ENCODE measurements at places on chromosomes 4 and X. TPM values are rescaled to one million over a fixed set of nuclear protein-coding genes. Genes with fewer than 3 reads are reported as not detected.
A peak's percentile ranks its signal among the peaks of the same experiment; 100 is the strongest.

DNA sequence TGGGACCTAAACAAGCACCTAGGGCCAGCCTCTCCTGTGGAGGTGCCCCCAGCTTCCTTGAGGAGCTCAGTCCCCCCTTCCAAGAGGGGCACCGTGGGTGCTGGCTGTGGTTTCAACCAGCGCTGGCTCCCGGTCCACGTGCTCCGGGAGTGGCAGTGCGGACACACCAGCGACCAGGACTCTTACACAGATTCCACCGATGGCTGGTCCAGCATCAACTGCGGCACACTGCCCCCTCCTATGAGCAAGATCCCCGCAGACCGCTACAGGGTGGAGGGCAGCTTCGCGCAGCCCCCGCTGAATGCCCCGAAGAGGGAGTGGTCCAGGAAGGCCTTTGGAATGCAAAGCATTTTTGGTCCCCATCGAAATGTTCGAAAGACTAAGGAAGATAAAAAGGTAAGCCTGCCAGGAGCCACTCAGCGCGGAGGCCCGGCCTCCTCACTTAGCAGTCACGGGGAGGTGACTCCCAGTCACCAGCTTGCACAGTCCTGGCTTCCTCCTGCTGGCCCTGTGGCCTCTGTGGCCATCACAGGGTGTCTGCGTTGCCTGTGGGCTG, 24.9 kb downstream of the RGS12 start:
- DNase-seq, result no peak

GRCh38 chr4:176545872-176546271, 226.1 kb downstream of the SPCS3 start:
- DNase-seq, result no peak

Gene STK32B
- polyA plus RNA-seq, result 1.2 TPM

GRCh38 chr4:56689201-56689969, 8.3 kb upstream of the HOPX start:
- DNase-seq, result no peak

DNA sequence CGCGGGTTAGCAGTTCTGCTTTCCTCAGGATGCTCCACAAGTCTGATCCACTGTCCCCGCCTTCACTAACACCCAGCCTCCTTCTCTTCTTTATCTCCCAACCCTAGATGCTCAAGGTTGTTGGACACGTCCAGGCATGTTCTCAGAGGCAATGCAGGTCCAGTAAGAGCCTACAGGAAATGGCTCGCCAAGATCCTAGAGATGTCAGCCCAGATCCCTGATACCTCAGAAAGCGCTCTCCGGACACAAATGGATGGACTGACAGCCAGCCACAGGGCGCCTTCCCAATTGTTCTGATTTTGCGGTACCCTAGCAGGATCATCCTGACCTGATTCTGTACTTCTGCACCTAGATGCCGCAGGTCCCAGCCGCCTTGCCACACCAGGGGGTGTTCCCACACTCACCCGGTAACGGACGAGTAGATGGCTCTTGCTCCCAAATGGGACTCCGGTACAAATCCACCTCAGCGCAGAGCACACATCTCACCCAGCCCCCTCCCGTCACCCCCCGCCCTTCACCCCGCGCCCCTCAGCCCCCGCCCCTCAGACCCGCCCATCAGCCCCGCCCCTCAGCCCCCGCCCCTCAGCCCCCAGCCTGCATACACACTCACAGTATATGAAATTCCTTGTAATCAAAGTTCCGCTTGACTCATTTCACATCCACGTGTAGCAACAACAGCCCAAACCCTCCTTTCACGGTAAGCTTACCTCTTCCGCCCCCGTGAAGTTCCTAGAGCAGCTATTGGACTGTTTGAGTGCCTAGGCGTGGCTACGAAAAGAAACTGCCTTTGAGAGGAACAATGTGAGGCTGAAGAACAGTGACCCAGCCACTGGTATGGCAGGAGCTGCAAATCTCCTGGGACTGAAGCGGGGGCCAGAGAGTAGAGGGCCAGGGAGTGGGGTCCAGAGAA, at the start of gene EDA2R:
EDA2R (minus strand) TSS at position 488 of the 910 bp plus-strand sequence. CDS start 23,058 bp downstream, outside the sequence.
- no peak for DNase-seq

DNA sequence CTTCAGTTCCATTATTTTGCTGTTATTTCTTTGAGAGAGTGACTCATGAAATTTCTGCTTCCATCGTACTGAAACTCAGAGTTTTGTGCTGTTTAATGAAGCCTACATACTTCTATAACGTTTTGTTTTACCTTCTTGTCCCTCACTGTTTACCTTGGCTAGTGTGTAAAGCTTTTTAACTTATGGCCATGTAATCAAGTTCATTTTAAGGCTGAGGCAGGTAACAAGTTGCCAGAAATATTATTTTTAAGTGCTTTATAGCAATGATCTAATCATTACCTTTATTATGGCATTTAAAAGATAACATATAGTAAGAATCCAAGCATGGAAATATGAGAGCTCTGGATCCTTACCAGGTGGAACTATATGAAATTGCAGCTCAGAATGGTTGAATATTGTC, 102.3 kb upstream of the FAT1 start:
- DNase-seq, result no peak

DNA sequence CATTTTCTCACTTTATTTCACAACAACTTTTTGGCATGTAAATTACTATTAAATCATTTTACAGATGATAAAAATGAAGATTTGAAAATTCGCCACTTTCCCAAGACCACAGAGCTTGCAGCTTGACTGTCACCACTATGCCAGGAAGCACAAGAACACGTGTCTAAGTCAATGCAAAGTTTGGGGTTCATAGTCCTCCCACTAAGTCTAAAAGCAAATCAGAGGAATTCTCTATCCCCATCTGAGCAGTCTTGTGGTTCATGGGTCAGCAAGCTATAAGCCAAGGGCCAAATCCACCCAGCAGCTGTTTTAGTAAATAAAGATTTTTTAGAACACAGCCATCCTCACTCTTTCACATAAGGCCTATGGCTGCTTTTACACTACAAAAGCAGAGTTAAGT, 833.3 kb upstream of the INTU start:
- DNase-seq, result no peak

Gene CLDN22
- not detected for polyA plus RNA-seq

Gene RNF150
- not detected for polyA plus RNA-seq

Gene SLC10A3
- polyA plus RNA-seq, result 26.7 TPM

- no peak for DNase-seq
Measured at GRCh38 chr4:2179717-2180116, 62.2 kb downstream of the HAUS3 start.

GRCh38 chr4:82172186-82172585, 201.6 kb downstream of the HNRNPD start:
- DNase-seq, result no peak

DNA sequence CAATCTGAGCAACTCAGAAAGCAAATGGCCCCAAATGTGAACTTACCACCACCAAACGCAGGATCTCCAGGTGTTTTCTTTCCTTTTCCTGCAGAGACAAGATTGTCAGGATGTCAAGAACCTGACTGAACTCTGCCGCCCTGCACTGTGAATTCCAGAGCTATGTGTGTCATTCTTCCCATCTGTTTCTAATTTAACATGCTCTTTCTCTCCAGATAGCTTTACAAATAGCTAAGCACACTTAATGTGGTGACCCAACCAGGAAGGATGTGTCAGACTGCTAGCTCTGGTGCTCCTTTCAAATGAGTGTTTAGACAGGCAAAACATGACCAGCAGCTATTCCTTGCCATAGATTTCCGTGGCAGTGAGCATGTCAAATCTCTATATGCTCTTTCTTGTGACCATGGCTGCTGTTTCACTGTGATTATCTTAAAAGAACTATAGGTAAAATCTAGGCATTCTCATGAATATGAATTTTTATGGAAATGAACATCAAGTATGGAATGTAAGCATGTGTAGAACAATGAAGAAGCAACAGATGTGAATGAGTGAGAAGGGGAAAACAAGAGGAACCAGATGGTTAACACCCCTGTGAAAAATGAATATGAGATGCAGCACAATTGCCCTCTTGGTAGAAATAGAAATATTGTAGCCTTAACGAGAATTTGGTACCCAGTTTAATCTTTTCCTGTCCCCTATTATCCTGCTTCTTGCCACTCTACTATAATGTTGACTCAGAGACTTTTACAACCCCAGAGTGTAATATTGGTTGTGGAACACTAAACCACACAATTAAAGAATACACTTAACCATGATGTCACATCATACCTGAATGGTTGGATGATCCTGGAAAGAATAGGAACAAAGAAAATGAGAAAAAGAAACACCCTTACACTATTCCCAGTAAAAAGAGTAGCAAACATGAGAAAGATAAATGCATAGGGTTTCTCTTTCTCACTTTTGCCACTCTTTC, 247.8 kb upstream of the DKK2 start:
- DNase-seq, result no peak

GRCh38 chr4:6942238-6942800, 32.7 kb downstream of the TBC1D14 start:
- peak; percentile 83 for DNase-seq

DNA sequence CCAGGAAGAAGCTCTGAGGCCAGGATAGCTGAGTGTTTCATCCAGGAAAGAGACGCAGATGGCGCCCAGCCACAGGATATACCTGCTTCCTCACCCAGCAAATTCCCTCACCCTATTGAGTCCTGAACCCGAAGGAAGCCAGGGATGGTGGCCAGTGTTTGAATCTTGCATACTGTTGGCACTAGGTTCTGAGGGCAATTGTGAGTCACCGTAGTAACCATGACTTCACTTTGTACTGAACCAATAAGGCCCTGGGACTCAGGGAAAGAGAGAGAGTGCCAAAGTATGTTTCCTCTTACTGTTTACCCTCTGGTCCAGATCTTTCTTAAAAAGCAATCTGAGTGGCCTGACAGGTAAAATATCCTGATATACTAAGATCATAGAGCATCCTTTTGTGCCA, 25.6 kb upstream of the SMIM10L2A start:
- no peak for DNase-seq

- peak; percentile 99 for DNase-seq
Measured at GRCh38 chr4:7647600-7648543, 213.1 kb upstream of the PSAPL1 start.

DNA sequence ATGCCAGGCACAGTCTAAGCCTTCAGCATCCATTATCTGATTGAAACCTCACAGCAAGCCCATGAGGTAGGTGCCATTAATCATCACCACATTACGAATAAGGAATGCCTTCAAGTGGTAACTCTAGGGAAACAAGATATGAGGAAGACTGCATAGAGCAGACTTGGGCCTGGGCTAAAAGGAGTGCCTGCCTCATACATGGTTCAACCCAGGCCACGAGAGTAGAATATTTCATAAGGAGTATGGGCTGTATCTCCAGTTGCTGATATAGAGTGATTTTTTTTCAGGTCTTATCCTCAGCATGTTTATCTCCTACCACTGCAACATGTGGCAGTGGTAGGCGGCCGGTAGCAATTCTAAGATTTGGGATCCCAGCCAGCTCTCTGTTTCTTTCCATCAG, 51.7 kb downstream of the ATP11C start:
- no peak for DNase-seq

DNA sequence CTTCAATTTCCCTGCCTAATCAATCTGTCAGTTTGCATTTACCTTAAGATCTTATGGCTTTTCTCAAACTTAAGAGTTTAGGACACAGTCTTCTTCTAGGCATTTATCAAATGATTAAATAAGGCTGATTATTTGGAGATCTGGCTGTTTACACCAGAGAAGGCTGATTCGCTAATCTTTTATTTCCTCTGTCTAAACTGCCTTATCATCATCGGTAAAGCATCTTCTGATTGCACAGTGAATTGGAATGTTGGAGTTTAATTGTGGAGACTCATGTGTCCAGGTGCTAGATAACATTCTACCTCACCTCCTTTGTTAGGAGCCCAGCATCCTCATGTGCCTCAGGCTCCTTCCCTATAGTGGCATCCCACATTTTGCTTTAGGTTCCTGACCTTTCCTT, 100.3 kb upstream of the DDIT4L start:
- DNase-seq, result no peak

Gene DRP2
- polyA plus RNA-seq, result not detected

GRCh38 chr4:66688674-66689073, 856.6 kb downstream of the CENPC start:
- no peak for DNase-seq

Gene TEX13B
- polyA plus RNA-seq, result not detected

DNA sequence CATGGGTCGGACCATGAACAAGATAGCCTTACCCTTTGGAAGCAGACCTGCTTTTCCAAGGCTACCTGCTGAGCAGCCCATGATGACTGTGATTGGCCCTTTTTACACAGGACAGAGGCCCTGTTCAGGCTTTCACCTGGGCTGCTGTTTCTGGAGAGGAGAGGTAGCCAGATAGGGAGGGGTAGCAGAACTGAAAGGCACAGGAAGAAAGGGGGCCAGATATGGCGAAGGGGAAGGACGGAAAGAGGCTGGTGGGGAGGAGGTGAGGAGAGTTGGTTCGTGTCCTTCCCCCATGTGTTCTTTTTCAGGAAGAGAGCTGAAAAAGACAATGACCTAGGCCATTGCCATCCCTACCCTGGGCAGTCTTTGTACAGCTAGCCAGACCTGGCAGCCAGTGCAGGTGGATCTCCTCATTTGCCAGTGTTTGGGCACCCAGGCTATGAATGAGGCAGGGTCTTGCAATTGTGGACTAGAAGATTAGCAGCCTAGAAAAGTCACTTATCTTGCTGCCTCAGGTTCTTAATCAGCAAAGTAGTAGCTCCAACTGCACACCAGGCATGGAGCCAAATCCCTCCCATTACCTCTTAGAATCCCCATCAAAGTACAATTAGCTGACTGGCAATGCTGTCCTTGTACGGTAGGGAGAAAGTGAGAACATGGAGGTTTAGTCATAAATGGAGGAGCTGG, 139.6 kb downstream of the AMMECR1 start:
- no peak for DNase-seq

Gene MAGEA2B
- polyA plus RNA-seq, result not detected

GRCh38 chrX:72100051-72100755, 31.5 kb downstream of the RTL5 start:
- DNase-seq, result peak; percentile 83

DNA sequence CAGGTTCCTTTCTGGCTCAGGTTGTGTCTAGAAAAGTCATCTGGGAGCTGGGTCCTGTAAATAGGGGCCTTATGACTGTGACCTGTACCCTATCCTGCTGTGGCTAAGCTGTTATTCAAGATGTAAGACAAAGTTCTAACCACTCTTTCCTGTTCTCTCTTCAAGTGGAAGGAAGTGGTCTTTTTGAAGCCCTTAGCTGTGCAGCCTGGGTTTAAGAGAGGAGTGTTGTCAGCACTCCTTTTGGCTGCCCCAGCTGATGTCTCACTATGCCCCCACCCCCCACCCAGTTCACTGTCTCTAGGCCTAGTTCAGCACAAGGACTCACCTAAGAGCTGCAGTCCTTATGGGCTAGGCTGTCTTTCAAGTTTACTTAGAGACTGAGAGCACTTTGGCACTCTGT, 1069.5 kb downstream of the FAM133A start:
- no peak for DNase-seq

Gene ABCD1
- polyA plus RNA-seq, result 5.6 TPM

GRCh38 chr4:184347251-184348239, 126.8 kb downstream of the IRF2 start:
- peak; percentile 98 for DNase-seq

DNA sequence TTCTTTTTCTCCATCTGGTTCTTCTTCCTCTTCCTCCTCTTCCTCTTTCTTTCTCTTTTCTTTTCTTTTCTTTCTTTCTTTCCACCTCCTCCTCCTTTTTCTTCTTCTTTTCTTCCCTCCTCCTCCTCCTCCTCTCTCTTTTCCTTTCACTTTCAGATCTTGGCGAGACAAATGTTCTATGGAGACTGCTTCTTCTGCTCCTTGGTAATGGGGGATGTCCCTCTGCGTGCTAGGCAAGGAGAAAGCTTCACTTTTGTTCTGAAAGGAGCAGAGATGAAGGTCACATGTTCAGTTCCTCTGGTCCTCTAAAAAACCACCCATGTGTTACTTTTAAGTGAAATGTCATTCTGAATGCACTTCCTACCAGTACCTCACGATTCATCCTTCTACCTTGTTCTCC, 33.2 kb downstream of the NBDY start:
- no peak for DNase-seq

Data from CD14-positive monocyte (primary cell).